ENCODE measurements at places on chromosomes 3 and 15.

DNA sequence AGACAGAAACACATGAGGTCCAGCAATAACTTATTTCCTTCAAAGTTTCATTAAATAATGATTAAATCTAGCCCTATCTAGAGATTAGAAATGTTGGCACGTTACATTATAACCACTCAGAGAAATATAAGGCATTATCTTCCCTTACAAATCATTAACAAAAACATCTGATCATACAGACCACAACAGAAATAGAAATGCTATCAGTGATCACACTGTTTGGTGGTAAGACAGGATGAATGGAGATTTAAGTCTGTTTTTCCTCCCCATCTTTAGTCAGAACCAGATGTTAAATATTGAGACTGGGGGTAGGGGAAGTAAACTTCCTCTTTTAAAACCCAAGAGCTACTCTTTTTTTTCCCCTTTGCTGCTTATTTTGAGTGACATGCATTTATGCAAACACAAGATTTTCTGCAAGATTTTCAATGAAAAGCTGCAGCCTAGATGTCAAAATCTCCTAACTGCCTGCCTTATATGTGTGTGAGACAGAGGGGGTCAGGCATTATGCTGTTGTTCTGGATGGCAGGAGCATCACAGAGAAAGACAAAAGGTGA, 70.4 kb downstream of the CBLB start:
- no peak for DNase-seq

DNA sequence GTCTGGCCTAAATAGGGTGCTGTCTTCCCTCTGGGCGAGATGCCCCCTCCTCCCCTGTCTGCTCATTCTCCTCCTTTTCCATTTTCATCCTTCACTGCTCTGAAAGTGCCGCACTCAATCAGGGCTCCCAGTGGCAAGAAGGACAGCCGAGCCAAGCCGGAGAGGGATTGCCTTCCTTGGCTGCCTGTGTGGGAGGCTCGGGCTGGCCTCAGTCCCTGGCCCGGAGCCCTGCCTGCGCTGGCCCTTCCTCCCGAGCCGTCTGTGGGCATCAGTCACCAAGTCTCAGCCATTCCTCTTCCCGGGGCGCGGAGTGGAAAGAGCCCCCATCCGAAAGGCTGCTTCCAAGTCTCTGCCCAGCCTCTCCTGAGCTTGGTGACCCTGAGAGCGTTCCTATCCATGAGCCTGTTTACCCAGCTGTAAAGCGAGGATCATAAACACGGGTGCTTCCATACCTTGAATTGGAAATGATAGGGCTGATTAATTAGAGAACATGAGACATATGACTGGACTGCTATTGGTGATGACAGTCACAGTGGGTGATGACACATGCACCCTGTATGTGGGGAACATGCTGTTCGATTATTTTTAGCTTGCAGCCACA, 59.1 kb upstream of the TLE3 start:
- peak; percentile 61 for DNase-seq

DNA sequence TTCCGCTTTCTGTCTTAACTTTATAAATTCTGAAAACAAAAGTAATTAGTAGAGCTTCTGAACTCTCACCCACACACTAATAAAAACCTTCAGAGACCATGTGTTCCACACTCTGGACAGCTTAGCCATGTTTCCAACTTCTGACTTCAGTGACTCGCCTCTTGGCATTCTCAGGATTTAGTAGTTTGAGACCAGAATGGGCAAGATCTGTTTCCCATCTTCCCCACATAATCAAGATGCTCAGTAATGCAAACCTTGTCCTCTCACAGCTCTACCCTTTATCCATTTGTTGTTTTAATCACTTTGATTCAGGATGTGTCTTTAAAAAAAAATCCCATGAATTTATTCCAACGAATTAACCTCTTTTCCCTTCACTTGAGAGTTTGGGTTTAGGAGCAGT, 166.6 kb upstream of the SLC24A5 start:
- DNase-seq = no peak

DNA sequence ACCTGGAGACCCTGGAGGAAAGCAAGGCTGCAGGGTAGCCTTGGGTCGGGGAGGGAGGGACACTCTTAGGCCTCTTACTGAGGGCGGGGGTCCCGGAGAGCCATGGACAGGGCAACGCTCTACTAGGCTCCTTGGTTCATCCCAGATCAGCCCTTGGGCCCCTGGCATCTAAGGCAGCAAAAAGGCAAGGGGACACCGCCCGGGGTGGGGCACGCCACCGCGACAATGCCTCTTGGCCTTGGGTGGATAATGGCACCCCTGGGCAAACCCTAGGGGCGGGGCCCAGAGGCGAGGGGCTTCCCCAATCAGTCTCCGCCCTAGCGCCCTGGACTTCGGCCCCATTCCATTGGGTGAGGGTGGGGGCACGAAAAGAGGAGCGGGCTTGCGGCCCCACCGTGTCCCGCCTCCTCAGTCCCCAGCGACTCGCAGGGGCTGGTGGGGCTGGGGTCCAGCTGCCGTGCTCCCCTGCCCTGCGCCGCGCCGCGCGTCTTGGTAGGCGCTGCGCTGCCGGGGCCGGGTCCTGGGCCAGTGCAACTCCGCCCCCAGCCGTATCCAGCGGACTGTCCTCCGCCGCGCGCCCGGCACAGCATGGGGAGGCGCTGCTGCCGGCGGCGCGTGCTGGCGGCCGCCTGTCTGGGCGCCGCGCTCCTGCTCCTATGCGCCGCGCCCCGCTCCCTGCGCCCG, at the start of gene CHST13:
CHST13 (plus strand) TSS at position 411 of the 684 bp plus-strand sequence; CDS start at position 589, 178 bp downstream.
- DNase-seq = no peak

GRCh38 chr3:9955611-9956352, 3.6 kb upstream of the PRRT3 start:
- no peak for DNase-seq

GRCh38 chr15:30954674-30955073, 36.8 kb downstream of the MTMR10 start:
- no peak for DNase-seq

- DNase-seq = peak; percentile 87
These were observed 16.0 kb downstream of the CMSS1 start for GRCh38 chr3:99833617-99834205.

DNA sequence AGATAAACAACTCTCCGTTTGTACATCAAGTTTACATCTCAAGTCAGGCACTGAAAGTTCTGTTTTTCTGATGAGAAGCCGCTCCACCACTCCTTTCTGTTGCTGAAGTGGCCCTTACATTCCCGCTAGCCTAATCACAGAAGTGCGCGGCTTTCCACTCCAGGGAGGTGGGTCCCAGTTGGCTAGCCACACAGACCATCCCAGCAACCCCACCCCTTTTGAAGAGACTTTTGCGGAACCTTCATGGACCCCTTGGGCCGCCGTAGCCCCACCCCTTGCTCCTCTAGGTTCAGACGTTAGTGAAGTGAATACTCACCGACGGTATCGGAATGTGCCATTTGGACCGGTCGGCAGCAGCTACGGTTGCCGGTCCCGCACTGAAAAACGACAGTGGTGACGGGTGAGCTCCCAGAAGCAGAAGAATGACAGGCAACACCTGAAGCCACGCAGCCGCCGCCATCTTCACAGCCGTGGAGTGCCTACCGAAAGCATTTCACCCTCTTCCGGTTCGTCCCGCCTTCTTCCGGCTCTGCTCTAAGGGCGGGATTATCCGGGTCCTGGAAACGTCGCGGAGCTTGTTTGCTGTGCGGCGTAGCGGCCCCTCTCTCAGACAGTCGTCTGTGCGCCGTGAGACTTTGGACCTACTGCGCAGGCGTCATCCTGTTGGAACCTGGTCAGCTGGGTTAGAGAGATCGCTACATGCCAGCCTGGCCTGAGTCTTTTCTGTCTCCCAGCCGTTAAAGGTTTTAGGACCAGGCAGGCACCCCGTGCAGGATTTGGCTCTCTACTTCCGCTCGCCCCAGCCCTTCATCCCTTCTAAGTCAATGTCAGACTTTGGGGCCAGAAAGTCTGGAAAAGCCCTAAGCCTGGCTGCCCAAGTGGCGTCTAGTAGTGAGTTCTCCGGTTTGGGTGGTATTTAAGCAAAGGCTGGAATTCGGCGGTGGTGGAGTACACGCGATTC, at the start of the genes GANC and TMEM87A:
GANC (plus strand) TSS at position 263 of the 961 bp plus-strand sequence. CDS start 1,281 bp downstream, outside the sequence.
TMEM87A (minus strand) TSS at position 495 of the 961 bp plus-strand sequence; CDS start at position 460, 35 bp downstream.
- DNase-seq = peak; percentile 99

GRCh38 chr3:125375950-125376679, 990 bp upstream of the ZNF148 start:
- DNase-seq = no peak

DNA sequence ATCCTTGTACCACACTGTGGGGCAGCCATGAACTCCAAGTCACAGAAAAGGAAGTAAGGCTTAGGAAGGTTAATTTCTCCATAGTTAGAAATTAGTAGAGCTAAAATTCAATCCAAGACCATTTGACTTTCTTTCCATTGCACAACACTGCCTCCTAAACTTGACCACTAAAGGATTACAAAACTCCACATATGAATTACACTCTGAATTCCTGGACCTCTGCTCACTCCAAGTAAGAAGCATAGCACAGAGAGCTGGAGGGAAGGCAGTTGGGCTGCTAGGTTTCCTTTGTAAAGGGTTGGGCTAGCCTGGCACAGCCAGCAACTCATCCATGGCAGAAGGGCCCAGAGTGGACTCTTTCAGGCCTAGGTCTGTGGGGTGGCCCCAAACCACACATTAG, 134.4 kb downstream of the MYLK start:
- no peak for DNase-seq

DNA sequence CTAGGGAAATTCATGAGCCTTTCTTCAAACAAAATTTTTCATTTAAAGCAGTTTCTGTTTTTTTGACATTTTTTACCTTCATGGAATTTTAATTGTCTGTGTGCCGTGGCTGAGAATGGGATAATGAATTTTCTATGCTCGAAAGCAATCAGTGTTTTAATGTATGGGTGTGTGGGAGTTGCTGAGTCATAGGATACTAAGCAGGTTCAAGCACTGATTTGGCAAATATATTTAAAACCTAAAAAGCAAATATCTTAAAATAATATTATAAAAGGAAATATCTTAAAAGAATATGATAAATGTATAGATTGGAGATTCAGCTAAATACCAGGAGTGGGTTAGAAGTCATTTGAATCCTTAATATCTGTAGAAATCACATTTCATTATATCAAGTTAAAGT, 173.6 kb upstream of the LRRFIP2 start:
- no peak for DNase-seq
